ENCODE measurements at places on chromosomes 12 and 14. TPM values are rescaled to one million over a fixed set of nuclear protein-coding genes. Genes with fewer than 3 reads are reported as not detected.

DNA sequence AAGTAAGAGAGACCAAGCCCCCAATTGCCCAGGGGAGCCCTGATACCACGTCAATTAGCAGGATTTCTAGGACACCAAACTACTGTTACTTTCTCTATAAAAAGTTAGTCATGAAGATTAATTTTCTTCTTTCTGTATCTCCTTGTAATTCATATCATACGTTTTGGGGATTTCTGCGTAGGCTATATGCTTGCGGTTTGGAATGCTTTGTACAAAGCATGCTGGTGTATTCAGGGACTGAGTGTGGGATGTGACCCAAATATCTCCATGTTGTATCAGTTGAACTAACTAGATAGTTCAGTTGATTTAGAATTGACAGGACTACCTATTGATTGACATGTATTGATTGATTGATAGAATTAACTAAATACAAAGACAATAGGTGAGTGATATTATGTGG is 7.7 kb downstream of the GPR33 start:
- H3K36me3 ChIP-seq = no peaks in the 10 kb centered on the region
- no peak overlapping the region for H3K27ac ChIP-seq
- no peak overlapping the region for H3K4me3 ChIP-seq
- H3K27me3 ChIP-seq = no peaks in the 10 kb centered on the region
- no peaks in the 10 kb centered on the region for H3K4me1 ChIP-seq
- DNase-seq = no peak

- no peaks in the 10 kb centered on the region for H3K4me1 ChIP-seq
- DNase-seq = no peak
- H3K4me3 ChIP-seq = no peak overlapping the region
- H3K27ac ChIP-seq = no peak overlapping the region
- H3K36me3 ChIP-seq = no peaks in the 10 kb centered on the region
- H3K27me3 ChIP-seq = no peaks in the 10 kb centered on the region
These were observed 125.2 kb upstream of the RFLNA start for GRCh38 chr12:124169577-124170284.

Gene TEX52
- not detected for total RNA-seq

DNA sequence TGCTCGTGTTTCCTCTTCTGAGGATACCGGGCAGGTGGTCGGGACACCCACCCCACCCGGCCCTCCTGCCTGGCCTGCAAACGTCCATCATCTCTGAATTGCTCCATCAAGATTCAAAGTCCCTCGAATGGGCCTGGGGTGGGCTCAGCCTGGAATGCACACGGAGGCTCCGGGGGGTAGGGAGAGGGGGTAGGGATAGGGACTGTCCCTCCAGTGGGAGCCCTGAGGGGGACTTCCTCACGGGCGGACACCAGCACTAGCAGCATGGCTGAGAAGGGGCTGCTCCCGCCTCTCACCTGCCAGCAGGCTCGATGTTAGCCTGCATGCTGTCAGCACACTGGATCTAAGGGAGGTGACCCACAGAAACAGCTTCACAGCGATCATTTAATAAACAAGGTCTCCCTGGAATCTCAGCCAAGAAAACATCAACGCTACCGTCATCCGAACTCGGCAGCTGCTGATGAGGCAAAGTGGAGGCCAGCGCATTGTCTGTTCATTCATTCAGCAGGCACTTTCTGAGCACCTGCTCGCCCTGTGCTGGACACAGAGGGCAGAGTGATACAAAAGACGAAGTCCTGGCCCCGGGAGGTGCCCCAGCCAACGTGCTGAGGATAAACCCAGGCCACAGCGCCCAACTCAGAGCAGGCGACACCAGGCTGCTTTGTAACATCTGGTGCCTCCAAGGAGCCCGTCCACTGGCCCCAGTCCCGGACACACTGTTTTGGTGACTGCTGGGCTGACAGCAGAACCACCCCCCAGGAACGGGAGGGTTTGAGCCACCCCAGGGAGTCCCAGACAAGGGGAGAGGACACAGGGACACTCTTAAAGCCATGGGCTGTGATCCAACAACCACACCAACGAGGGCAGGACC is 6.3 kb downstream of the TMEM179 start:
- peaks cover 55% of the 10 kb centered on the region for H3K27me3 ChIP-seq
- no peaks in the 10 kb centered on the region for H3K4me1 ChIP-seq
- no peak overlapping the region for H3K4me3 ChIP-seq

DNA sequence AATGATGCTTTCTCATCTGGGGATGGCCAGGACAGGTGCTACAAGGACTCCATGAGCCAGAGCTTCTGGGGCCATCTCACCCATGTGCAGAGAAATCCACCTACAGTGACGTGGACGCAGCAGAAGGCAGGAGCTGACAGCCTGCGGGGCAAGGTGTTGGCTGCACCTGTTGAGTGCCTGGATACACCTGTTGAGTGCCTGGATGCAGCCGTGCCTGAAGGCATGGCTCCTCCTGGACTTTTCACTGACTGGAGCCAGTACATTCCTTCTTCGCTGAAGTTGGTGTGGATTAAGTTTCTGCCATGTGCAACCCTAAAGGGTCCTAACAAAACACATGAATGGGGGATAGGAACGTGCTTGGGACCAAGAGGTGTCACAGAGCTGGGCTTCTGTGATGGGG is 7.4 kb upstream of the DIO3 start:
- no peak overlapping the region for H3K4me3 ChIP-seq
- no peak overlapping the region for H3K27ac ChIP-seq
- no peaks in the 10 kb centered on the region for H3K27me3 ChIP-seq
- DNase-seq = no peak

DNA sequence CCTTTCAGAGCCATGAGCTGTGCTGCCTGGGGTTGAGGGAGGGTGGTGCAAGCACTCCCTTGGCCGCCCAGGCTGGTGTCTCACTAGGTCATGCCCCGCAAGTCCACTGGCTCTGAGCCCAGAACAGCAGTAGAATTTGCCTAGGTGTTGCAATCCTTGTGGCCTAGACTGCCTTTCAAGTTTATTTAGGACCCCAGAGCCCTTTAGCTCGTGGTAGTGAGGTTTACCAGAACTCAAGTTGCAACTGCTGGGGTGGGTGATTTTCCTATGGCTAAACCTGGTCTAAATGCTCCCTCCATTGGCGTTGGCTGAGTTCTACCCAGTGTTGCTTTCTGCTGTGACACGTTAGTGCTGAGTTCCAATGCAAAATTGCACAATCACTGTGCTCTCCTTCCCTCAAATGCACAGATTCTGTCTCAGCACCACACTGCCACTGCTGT is 287.2 kb downstream of the BCAT1 start:
- H3K36me3 ChIP-seq = no peaks in the 10 kb centered on the region
- DNase-seq = peak; percentile 67
- H3K27me3 ChIP-seq = no peaks in the 10 kb centered on the region
- H3K27ac ChIP-seq = no peak overlapping the region
- no peaks in the 10 kb centered on the region for H3K4me1 ChIP-seq

GRCh38 chr12:86513226-86513625 is 257.0 kb upstream of the MGAT4C start:
- no peak for DNase-seq
- no peaks in the 10 kb centered on the region for H3K4me1 ChIP-seq
- H3K4me3 ChIP-seq = no peak overlapping the region
- no peak overlapping the region for H3K27ac ChIP-seq
- H3K27me3 ChIP-seq = no peaks in the 10 kb centered on the region

Gene SLC17A8
- total RNA-seq = not detected

Gene TMEM30B
- 1.4 TPM for total RNA-seq

DNA sequence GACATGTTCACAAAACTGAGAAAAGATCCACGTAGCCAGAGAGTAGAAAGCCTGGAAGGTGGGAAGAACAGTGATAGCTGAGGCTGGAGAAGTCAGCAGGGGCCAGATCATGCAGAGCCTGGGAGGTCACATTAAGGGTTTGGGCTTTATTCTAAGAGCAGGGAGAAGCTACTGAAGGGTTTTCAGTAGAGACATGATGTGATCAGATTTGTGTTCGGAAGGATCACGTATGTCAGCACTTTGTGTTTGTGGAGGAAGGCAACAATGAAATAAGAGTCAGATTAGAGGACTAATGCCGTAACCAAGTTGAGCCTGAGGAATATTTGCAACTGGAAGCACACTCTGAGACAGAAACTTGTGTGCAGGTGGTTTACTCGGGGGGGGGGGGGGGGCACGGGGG is 4.2 kb upstream of the PCK2 start:
- no peak overlapping the region for H3K4me3 ChIP-seq
- peaks cover 12% of the 10 kb centered on the region for H3K4me1 ChIP-seq
- no peak for DNase-seq
- H3K36me3 ChIP-seq = no peaks in the 10 kb centered on the region

Measured in sigmoid colon (tissue), 7 donors.